Mucosa of gallbladder (tissue), 1 donor: ENCODE measurements at places on chromosomes 7 and 10. TPM values are rescaled to one million over a fixed set of nuclear protein-coding genes. Genes with fewer than 3 reads are reported as not detected.

DNA sequence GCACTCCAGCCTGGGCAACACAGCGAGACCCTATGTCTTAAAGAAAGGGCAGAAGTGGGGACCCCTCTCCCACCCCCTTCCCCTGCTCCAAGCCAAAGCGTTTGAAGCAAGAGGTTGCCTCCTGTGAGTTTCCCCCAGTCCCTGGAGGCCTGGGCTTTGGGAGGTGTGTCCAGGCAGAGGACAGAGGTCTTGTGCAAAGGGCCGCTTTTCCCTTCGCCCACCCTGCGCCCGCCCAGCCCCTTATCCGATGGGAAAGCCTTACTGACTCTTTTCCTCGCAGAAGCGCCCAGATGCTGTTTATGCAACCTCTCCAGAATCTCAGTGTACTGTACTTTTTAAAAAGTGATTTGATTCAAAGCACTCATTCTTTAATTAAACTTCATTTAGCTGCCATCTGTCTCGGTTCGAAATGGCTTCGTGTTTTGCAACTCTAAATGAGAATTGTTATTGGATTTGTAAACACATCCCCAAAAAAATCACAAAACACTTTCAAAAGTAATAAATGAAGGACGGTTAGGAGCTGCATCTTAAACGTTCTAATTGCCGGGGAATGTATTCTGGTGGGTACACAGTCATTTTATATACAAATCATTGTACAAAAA lies 50.5 kb upstream of the GTF2I start:
- DNase-seq = no peak

DNA sequence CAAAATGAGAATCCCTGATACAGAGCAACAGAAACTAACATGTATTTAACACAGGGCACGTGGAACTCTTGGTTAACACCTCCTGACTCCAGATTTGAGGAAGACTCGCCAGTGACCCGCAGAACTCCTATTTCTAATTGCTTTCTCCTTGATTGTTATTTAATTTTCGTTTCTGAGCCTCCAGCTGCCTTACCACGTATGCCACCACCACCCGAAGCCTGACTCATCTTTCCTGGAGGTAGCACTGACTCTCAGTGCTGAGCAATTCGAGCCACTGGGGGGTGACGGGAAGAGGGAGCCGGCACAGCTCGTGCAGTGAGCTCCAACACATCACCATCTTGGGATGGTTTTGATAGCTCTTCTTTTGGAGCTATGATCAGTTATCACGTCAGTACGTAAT lies 273.9 kb upstream of the MGMT start:
- DNase-seq = no peak

- no peak for DNase-seq
These were observed 579.8 kb downstream of the PTPRN2 start for GRCh38 chr7:158007697-158008257.

- DNase-seq = no peak
These were observed 406.9 kb downstream of the SFMBT2 start for GRCh38 chr10:7003831-7004395.

- no peak for DNase-seq
These were observed 108.3 kb upstream of the DPP6 start for GRCh38 chr7:153943861-153944260.

Gene TMEM196
- total RNA-seq = not detected

- DNase-seq = no peak
These were observed 7.1 kb downstream of the ZSCAN25 start for GRCh38 chr7:99623702-99624447.

Gene CYP3A7
- total RNA-seq = 92.6 TPM

- no peak for DNase-seq
These were observed 319.2 kb upstream of the LRRN3 start for GRCh38 chr7:110771717-110772116.

Gene GDF2
- not detected for total RNA-seq

- no peak for DNase-seq
These were observed 12.1 kb upstream of the NPFFR1 start for GRCh38 chr10:70295926-70296325.

GRCh38 chr10:71857934-71858890 lies 7.2 kb upstream of the PSAP start:
- no peak for DNase-seq

DNA sequence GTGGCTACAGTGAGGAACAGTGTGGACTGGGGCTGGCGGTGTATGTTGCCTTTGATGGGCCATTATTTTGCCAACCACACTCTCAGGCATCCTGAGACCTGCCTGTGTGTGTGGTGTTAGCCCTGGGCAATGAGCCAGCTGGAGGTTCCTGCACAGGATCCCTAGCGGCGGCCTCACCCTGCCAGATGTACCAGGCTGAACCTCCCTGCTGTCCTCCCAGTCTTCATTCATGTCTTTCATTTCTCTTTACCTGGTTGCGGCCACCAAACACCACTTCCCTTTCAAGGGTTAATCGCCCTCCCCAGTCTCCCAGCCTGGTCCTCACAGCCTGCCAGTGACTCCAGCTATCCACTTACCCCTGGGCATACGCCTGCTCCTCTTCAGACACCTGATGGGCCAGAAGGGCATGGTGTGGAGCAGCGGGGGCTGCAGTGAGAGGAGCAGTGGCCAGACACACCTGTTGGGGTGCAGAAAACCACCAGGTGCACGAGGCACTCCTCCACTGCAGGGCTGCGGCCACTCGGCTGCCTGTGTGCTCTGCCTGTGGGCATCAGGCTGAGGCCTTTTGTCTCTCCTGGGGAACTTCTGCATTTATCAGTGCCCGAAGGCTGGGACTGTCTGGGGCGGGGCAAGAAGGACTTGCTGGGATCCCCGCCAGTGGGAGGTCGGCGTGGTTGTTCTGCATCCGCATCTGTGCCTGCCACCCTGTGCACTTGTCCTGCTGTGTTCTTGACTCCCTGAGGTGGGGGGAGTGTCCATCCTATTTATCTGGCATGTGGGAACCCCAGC lies 111.6 kb downstream of the ARHGAP22 start:
- DNase-seq = no peak

Gene FGFBP3
- total RNA-seq = 0.72 TPM

DNA sequence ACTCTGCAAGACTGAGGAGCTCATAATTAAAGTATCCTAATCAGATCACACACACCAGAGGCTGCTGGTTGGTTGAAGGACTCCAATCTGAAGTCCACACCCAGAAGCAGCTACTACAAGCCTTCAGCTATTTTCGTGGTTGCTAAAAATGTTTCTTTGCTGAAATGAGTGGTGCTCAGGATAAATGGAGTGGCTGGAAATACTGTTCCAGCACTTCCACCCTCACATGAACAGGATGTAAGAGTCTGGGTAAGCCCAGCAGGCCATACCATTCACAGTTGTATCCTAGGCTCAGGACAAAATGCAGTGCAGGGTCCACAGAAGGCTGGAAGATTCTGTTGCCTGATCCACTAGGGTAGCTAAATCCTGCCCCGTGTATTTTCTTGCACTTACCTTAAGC lies 34.1 kb downstream of the AFAP1L2 start:
- DNase-seq = no peak

- DNase-seq = no peak
These were observed 227.1 kb downstream of the AGMO start for GRCh38 chr7:15334536-15335263.

GRCh38 chr10:1157615-1157933 lies 101.4 kb downstream of the WDR37 start:
- no peak for DNase-seq

GRCh38 chr7:156854654-156855053 lies 38.3 kb downstream of the LMBR1 start:
- DNase-seq = no peak

DNA sequence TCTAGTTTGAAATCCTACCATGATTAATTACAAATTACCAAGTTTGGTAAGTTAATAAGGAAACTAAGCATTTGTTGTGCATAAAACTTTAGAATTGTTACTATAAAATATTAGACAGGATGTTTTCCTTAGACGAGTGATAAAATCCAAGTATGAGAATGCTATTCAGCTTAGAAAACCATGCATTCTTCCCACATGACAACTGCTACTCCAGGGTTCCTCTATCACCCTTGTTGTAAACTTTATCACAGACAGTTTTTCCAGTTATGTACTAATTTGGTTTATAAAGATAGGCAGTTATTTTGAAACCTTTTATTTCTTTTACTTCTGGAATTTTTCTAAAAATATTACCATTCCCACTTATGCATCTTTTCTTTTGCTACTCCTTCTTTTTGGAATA lies 52.0 kb downstream of the SIRT1 start:
- no peak for DNase-seq

Gene ANKRD2
- 2.3 TPM for total RNA-seq

DNA sequence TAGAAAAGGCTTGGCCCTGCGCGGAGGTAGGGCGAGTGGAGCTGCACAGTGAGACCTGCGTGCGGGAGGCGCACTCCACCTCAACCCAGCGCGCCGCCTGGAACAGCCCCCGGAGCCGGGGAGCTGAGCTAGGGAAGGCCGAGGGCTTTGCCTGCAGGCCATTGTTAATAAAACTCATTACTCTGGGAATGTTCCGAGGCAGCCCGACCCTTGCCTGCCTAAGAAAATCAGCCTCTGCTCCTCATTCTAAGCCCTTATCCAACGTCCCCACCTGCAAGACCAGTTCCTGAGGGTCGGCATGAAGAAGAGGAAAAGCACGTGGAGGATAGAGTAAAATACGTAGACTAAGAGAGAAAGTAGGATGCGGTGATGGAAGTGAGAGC lies 55.3 kb downstream of the C7orf25 start:
- no peak for DNase-seq

DNA sequence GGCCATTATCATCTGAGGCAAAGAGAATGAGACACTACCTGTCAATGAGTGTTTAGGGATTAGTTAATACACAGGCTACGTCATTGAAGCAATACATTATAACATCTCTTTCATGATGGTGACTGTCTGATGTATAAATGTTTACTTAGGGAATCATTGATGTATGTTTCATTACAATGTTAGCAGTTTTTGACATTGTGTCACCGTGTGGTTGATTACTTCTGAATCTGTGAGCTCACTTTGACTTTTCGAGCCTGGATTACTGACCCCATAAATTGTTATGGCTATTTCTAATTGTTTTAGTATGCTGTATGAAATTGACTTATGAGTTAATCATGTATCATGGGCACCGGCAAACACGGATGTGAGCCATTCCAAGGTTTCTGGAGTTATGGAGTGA lies 494.0 kb downstream of the MAGI2 start:
- no peak for DNase-seq

- DNase-seq = no peak
These were observed 233.1 kb upstream of the PHYHIPL start for GRCh38 chr10:58943256-58943890.

GRCh38 chr7:27139334-27140125 lies 4.0 kb downstream of the HOXA5 start:
- DNase-seq = no peak

- no peak for DNase-seq
These were observed 297.7 kb upstream of the LRGUK start for GRCh38 chr7:133829336-133829897.

GRCh38 chr7:91759205-91759863 lies 121.2 kb downstream of the MTERF1 start:
- DNase-seq = peak; percentile 91

- no peak for DNase-seq
These were observed 27.8 kb downstream of the UNC5B start for GRCh38 chr10:71239946-71240795.

- no peak for DNase-seq
These were observed 23.4 kb downstream of the JAZF1 start for GRCh38 chr7:28157076-28157745.

- no peak for DNase-seq
These were observed 15.1 kb upstream of the LAT2 start for GRCh38 chr7:74194686-74195085.

Gene SEC31B
- 13.5 TPM for total RNA-seq

- DNase-seq = no peak
These were observed 98.7 kb downstream of the CTBP2 start for GRCh38 chr10:125061557-125062226.

DNA sequence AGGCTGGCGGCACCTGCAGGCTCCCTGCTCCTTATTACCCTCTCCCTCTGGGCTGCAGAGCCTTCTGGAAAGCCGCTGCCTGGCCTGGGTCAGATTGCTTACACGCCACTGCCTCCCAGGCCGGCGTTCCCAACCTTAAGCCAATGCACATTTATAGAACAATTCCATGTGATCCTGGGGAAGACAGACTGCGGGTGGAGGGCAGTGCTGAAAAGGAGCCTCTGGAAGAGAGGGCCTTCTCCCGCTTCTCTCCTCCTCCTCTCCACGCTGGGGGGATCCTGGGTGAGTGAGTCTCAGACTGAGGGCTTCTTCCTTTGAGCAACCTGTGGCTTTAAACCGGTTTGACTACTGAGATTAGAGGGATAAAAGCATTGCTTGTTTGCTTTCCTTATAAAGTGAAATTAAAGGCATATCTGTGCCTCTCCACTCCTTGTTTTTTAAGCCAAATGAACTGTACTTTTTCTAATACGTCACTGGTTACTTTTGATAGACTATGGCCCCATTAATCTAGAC lies 5.5 kb downstream of the TACC2 start:
- peak; percentile 46 for DNase-seq

- DNase-seq = no peak
These were observed 440.8 kb downstream of the GLRX3 start for GRCh38 chr10:130577039-130577438.

DNA sequence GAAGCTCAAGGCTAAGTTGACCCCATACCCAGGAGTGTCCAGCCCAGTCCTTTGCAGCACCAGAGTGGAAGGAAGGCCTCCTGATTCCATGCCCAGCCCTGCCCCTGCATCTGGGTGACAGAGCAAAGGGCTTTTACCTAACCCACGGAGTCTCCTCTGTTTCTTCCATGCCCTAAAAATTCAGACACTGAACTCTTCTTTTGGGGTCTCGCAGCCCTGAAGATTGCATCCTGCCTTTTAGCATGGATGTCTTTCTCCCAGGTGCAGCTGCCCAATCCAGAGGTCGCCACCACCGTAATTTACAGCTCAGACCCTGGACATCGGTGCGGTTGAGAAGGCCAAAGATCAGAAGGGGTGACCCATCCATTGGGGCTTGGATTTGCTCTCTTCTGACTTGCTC lies 50.8 kb downstream of the CXCL12 start:
- no peak for DNase-seq

DNA sequence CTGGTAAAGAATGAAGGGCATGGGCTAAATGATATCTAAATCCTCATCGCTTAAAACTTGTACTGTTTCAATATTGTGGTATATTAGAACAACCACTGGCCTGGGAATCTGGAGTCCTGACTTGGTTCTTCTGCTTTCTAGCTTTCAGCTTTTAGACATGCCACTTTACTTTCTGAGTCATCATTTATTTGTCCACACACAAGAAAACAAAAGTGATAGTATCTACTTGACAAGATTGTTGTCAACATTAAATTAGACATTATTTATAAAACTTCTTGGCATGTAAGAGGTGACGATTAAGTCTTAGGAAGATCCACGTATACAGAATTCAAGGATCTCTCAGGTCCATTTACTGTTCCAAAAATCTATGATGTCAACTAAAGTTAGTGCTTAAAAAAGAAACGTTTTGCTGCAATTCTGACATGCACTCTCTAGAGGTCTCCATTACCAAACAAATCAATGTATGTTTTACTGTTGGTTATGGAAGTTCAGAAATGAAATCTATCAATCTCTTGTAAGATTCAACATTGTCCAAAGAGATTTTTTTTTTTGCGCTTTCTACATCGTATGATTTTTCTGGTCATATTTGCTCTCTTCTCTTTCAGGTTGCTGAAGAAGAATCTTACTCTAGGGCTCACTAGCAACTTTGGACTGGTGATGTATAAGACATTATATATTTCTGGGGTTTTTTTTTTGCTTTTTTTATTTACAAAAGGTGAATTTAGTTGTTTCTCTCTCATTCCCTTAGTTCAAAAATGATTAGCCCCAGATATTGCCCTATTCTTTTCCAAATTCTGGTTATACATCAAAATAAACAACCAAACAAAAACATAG lies 53.6 kb upstream of the DYNC1I1 start:
- no peak for DNase-seq

GRCh38 chr7:45174328-45174610 lies 16.7 kb downstream of the RAMP3 start:
- no peak for DNase-seq

GRCh38 chr7:145106001-145106400 lies 270.1 kb upstream of the TPK1 start:
- no peak for DNase-seq

Gene RRP12
- total RNA-seq = 20.9 TPM
